Gastroesophageal sphincter (tissue), 4 donors: ENCODE measurements at places on chromosomes 4 and X.

- ATAC-seq, result no peak
These were observed 144.0 kb downstream of the ADAM29 start for GRCh38 chr4:175062183-175062592.

DNA sequence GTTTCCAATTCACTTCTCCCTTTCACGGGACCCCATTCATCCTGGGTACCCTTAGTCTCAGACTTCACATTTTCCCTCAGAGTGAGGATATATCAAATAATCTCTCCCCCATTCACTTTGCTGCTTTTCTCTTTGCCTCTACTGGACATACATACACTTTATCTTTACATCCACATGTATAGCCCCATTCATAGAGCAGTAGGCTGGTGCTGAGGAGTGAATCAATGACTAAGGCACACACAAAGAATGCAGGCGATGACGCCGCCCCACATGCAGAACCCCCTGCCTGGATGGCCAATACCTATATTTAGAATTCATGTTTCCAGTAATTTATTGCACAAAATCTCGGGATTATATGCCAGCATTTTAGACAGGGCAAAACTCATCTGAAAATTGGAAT, 554.3 kb upstream of the TENM3 start:
- no peak for ATAC-seq

- no peak for ATAC-seq
These were observed 44.8 kb downstream of the RPS6KA3 start for GRCh38 chrX:20221902-20222301.

- no peak for ATAC-seq
These were observed 8.4 kb upstream of the HAUS7 start for GRCh38 chrX:153478746-153479145.

- no peak for ATAC-seq
These were observed 54.2 kb downstream of the FMR1NB start for GRCh38 chrX:148035380-148035779.

- ATAC-seq, result no peak
These were observed 14.1 kb upstream of the CA5B start for GRCh38 chrX:15723887-15724517.

GRCh38 chrX:134371133-134371532, 88.8 kb upstream of the HPRT1 start:
- no peak for ATAC-seq

DNA sequence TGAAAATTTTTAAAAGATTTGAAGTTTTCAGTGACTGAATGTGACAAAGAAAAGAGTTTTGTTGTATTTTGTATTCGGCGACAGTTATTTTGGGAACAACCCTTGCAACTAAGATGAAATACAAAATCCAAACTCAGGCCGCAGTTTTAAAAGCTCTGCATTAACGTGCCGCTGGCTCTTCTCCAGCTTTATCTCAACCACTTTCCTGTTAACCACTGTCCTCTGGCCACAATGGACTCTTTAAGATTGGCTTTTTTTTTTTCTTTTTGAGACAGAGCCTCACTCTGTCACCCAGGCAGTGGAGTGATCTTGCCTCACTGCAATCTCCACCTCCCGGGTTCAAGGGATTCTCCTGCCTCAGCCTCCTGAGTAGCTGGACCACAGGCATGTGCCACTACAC, 22.1 kb upstream of the AMTN start:
- ATAC-seq, result no peak

DNA sequence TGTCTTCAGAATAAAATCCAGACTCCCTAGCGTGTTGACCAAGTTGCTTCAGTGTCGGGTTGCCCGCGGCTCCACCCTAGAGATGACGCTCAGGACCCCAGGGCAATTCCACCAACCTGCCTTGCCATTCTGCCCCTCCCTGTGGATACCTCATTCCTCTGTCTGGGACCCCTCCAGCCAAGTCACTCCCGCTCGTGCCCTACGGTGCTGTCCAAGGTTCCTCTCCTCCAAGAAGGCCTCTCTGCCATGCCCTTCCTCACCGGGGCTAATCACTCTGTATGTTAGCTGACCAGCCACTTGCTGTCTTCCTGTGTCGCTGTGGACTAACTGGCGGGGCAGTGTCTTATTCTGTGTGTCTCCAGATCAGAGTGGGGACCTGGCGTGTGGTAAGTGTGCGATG, 46.6 kb downstream of the TENM3 start:
- no peak for ATAC-seq

- ATAC-seq, result no peak
These were observed 69.2 kb downstream of the FBXO8 start for GRCh38 chr4:174214101-174214878.

GRCh38 chr4:75708218-75708691, 16.1 kb upstream of the USO1 start:
- ATAC-seq, result no peak

GRCh38 chrX:111352424-111352823, 59.6 kb downstream of the DCX start:
- no peak for ATAC-seq

DNA sequence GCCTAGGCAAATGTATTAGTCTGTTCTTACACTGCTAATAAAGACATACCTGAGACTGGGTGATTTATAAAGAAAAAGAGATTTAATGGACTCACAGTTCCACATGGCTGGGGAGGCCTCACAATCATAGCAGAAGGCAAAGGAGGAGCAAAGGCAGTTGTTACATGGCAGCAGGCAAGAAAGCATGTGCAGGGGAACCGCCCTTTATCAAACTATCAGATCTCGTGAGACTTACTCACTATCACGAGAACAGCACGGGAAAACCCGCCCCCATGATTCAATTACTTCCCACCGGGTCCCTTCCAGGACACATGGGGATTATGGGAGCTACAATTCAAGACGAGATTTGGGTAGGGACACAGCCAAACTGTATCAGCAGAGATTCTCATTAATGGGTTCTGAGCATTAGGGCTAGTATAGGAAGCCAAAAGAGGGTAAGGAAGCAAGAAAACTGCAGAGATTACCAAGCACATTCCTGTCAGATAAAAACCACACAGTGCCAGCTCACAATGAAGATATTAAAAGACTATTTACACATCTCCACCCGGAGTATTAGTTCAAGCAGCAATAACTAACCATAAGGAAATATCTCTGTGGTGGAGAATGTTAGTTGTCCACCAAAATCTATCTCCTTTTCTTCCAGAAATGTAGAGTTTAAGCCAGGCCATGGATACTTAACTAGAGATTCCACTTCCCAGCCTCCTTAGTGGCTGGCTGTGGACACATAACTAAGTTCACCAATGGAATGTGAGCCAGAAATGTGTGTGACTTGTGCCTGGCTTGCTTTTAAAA, 61.2 kb upstream of the HOPX start:
- no peak for ATAC-seq

DNA sequence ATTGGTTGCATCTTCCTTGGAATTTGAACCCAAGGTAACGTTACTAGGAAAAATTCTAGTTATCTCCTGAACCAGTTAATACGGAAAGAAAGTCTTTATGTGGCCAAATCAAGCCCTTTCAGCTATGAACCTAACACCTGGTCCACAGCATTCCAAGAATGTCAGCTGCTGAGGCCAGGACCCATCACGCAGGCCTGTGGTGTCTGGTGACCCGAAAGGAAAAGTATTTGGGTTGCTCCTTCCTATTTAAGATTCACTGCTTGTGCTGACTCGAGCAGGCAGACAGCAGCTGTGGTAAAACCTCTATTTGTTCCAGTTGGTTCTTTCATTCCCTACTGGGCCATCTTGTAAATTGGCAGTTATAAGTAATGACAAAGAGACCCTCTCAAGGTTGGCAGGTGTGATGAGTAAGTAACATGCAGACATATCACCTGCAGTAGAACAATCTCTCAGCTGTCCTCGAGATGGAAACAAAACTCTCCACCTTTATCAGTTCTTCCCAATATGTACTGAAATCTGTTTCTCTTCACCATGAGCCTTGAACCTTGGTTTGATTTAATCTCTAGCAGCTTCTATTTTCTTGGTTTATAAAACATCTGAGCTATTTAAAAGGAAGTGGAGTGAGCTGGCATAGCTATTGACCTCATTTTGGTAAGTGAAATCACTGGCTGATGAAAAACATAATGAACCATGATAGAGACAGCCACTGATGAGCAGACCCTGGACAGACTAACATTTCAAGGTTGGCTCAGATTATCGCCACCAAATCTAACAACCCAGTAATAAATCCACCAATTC, 182.1 kb upstream of the SMIM31 start:
- no peak for ATAC-seq

GRCh38 chr4:6031846-6032245, 13.6 kb upstream of the C4orf50 start:
- ATAC-seq, result no peak

DNA sequence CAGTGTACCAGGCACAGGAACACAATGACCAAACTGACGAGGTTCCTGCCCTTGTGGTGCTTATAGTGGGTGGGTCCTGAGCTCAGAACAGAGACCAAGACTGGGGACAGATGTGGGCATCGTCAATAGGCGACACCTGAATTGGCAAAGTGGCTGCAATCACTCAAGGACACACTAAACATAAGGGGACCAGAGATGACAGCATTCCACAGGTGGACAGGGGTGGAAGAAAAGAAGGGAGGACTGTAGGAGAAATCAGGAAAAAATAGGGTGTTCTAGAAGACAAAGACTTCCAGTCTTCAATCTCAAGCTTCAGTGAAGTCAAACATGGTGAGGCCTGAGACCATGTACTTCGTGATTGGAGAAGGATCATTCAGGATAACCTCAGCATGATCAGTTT, 5.8 kb downstream of the SH3KBP1 start:
- no peak for ATAC-seq

GRCh38 chrX:12488771-12489170, 302.4 kb upstream of the PRPS2 start:
- ATAC-seq, result no peak

GRCh38 chrX:12349201-12349600, 210.9 kb downstream of the FRMPD4 start:
- ATAC-seq, result no peak

DNA sequence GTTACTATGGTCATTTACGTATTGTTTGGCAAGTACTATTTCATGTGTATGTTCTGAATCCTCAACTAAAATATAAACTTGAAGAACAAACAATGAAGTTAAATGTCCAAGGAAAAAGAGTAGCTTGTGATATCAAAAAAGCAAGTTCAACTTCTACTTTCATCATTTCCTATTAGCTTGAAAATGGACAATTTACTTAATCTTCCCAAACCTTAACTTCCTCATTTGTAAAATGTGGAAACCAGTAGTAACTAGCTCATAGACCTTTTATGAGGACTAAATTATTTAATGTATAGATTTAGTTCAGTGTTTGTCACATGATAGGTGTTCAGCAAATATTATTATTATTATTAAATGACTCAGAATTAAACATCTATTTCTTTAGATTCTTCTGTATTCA, 276.8 kb upstream of the TET2 start:
- no peak for ATAC-seq

DNA sequence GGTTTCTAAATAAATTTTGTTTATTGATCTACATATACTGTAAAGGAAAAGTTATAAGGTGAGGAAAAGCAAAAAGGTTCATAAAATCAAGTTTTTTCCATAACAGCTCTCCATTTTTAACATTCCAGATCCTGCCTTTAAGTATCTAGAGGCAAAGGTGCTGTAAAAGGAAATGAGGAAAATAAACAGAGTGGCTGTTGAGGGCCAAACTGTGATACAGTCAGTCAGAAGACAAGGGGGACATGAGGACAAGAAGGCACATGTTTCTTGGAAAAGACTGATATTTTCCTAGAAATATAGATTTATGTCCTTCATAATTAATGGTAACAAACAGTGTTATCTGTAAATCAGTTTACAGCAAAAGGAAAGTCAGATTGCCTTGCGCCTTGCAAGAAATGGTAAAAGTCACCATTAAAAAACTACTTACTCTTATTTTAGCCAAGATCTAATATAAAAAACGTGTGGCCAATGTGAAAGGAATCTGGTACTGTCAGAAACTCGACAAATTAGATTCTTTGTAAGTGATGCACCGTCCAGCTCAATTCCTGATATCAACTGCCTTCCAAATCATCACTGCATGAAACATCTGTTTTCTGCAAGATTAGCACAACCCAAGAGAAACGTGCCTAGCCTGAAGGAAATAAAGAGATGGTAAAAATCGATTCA, 34.0 kb upstream of the VEGFD start:
- peak; percentile 39 for ATAC-seq

- ATAC-seq, result no peak
These were observed 178.7 kb downstream of the SLIT2 start for GRCh38 chr4:20430259-20430941.

- no peak for ATAC-seq
These were observed 550.7 kb upstream of the SLIT2 start for GRCh38 chr4:19700992-19701391.

DNA sequence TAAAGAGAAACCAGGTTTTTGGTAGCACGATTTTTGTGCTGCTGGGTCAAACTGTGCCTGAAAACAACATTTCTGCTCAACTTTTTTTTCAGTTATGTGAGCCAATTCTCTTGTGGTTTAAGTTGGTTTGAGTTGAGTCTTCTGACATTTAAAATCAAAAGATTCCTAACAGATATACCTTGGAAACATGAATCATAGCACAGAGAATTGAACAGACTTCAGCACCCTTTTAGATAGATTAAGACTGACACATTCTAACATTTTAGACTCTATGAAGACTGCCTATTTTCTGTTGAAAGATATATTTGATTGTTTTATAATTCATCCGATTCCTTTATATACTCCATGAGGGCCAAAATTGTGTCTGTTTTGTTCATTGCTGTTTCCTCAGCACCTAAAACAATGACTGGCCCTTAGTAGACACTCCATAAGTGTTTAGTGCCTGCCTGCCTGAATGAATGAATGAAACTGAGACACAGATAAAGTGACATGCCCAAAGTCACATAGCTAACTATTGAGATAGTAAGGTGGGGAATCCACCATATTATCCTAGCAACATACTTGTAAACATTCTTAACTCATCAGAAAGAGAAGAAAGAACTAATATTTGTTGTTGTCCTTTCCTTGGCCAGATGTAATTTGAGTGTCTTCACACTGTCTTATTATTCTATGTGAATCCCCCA, 624.0 kb downstream of the MID1IP1 start:
- no peak for ATAC-seq

- ATAC-seq, result no peak
These were observed 312.4 kb downstream of the DHRSX start for GRCh38 chrX:2188330-2188792.

DNA sequence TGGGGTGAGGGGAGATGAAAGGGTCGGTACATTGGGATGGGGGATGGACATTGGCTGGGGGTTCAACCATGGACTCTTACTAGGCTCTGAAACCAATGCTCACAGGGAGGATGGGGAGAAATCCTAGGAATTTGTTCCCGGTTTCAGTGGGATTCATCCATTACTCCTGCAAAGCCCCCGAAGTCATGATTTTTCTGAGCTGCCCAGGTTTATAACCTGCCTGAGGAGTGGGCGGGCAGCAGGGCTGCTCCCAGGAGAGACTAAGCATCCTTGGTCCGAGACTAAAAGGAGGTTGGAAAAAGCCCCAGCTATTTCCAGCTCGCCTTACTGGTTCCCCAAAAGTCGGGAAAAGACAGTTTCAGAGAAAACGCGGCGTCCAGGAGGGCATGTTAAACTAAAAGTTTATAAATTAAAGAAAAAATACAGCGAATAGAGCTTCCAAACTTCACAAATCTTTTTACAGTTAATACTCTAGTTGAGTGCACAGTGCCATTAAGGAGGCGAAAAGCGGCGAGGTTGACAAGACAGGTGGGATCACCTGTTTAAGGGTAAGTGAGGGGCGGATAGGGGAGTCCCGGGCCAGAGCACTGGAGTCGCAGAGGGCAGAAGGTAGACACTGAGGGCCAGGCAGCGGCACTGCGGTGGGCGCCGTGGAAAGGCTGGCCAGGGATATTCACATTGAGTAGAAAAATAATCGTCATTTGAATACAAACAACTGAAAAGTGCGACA, 3.7 kb downstream of the NKX3-2 start:
- no peak for ATAC-seq

GRCh38 chr4:183320211-183321059, at the start of gene CLDN22:
Gene CLDN22 (minus strand): TSS chr4:183320276. CDS start chr4:183320218, 58 bp downstream.
- ATAC-seq, result no peak
